ENCODE measurements at places on chromosomes 1 and 21.

GRCh38 chr1:153608089-153608682, 4.8 kb downstream of the S100A16 start:
- no peak for DNase-seq

DNA sequence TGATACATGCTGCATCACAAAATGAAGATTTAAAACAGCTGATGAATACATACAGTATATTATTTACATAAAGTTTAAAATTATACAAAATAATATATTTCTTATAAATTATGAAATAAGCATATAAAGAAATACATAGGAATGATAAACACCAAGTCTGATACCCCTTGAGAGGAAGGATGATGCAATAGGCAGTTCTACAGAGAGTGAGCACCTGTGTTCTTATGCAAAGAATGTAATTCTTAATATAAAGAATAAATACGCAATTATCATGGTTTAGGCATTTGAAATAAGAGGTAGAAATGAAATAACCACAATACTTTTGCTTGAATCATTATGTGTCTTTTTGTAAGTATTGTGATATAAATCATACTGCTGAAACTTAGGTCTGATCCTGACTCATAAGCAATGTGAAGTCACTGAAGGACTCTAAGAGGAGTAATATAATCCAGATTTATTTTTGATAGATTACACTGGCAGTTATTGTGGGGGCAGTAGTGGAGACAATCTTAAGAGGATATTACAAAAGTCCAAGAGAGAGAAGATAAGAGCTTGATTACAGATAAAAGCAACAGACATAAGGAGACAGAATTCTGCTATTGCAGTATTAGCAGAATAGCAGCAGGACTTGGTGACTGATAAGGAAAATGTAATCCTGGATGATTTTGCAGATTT, 39.0 kb downstream of the TTLL7 start:
- no peak for DNase-seq

DNA sequence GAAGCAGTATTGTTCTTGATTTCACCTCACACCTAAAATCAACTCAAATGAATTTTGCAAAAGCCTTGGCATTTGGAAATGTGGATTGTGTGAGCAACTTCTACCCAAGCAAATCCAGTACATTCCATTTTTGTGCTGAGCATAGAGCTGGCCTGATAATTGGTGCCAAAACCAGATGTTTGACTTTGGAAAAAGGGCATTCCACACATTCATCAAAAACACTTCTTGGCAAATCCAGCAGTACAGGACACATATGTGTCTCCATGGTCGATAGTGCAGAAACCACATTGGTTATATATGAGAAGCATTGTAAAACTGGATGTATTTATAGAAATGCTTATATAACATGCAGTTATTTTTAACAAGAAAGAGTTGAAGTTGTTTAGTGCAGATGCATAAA, 210.4 kb downstream of the KCNK2 start:
- DNase-seq, result no peak

DNA sequence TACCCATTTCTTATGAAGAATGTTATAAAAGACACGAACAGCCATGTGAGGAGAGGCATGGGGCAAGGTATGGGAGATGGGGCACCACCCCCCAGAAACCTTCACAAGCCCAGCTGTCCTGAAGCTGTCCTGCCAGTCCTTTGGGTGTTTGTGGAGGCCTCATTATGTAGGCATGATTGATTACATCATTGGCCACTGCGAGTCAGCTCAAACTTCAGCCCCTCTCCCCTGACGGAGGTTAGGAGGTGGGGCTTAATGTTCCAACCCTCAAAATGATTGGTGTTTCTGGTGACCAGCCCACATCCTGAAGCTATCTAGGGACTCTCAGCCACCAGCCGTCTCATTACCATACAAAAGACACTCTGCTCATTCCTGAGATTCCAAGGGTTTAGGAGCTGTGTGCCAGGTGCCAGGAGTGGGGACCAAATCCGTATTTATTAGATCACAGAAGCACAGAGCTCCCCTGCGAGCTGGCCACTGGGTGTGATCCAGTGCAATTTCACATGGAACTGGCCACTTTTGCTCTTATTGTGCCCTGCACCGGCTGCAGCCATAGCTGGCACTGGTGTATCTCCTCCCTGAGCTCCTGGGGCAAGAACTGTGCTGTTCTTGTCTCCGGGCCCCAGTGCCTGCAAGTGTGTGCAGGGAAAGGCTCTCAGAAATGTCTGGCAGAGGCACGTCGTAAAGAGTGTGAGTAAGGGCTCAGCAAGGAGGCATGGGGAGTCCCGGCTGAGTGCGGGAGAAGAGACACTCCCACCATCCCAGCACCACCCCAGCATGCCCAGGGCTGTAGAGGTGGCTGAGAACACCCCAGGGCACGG, 10.5 kb downstream of the KIAA1614 start:
- DNase-seq, result no peak

DNA sequence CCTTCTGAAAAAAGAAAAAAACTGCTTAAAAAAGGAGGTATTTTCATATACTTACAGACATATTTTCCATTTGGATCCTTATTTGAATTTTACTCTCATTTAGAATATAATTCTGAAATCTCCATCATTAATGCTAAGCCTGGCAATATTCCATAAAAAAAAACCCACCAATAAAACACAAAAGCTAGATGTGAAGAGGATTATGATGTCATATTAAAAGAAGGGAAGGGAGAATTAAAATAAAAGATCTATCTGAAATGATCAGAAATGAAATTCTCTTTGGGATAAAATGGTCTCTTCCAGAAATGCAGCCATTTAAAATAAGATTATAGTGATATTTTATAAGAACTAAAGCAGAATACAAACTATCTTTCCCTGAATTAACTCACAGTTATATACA, 206.7 kb upstream of the CAMK1G start:
- no peak for DNase-seq

- no peak for DNase-seq
Observed at GRCh38 chr21:42592156-42592820, 61.1 kb upstream of the PDE9A start.

DNA sequence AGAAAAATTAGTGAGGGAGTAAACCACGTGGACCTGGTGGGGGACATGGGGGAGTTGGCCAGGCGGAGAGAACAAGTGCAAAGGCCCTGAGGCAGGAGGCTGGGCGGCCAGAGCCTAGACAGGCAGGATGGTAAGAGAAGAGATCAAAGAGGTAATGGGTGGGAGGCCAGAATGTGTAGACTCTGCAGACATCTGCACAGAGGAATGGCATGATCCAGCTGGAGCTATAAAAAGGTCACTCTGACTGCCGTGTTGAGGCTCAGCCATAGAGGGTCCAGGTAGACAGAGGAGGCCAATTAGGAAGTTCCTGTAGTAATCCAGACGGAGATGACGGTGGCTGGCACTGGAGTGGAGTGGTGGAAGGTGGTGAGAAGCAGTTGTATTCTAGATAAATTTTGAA, 3.6 kb downstream of the H6PD start:
- DNase-seq, result no peak

GRCh38 chr21:45580576-45581321, 38.5 kb upstream of the SLC19A1 start:
- DNase-seq, result no peak

GRCh38 chr1:22471610-22472009, 20.0 kb downstream of the ZBTB40 start:
- DNase-seq, result no peak

DNA sequence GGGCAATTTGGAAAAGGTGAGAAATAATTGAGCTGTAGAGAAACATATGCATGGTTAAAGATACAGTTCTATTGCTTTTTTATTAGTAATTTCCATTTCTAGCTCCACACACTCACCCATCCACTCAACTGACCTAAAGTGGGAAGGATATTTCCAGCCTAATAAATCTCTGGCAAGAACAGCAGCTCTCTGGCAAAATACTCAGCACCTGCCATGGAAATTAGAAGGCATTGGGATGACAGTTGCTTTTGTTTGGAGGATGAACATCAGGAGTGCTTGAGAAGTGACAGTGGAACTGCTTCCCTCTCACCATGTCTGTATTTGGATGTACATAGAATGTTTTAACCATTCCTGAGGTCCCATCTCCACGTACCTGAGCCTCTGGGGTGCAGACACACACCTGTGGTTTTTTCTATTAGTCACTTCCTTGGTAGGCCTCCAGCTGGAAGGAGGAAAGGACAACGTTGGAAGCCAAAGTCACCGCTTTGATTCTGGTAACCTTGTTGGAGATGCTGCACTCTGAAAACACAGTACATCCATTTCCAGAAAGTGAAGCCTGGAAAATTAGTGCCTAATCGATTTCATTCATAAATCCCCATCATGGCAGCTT, 62.3 kb upstream of the RUNX1 start:
- no peak for DNase-seq

- no peak for DNase-seq
Observed at GRCh38 chr1:67636146-67636545, 48.9 kb upstream of the GADD45A start.

DNA sequence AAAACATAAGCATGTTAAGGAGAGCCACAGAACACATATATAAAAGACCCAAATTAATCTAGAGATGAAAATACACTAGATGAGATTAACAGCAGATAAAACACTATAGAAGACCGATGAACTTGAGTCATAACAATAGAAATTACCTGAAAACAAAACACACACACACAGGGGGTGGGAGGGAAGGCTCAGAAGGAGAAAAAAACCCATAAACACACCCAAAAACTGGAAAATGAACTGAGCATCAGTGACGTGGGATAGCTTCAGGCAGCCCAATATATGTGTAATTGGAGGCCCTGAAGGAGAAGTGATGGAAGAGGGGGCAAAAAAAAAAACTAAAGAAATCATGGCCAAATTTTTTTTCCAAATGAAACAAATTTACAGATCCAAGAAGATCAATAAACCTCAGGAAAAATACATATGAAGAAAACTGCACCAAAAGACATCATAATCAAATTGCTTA, 11.4 kb downstream of the ALDH9A1 start:
- no peak for DNase-seq

DNA sequence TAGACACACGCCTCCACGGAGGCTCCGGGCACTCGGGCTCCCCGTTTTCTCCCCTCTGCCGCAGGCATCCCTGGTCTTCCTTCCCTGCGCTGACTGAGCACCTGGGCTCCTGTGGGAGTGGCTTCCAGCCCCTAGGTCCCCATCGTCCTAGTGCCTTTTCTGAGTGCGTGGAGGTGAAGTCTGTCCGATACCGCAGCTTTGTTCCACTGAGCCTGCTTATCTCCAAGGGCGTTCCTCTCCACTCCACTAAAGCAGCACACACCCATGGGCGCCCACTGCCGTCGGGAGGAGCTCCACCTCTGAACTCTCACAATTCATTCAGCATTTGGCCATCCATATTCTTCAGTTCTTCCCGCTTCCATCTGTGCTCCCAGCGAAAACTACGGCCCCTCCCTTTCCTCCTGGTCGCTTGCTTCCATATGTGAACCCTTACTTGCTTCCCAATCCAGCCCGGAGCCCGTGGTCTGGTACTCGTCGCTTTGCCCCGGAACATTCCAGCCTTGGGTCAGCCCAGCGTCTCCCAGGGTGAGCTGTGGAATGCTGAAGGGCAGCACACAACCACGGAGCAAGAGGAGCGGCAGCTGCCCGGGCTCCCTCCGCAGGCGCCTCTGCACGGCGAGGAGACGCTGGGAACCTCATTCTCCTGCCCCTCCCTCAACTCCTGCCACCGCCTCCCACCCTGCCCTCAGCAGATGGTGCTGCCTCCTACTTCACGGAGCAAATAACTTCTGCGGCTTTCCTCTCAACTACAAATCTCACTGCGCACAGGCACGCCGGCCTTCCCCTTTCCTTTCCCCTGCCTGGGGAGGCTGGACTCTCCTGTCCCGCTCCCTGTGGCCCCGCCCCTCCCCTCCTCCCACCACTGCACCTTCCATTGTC, 27.5 kb downstream of the ATP8B2 start:
- DNase-seq, result no peak

DNA sequence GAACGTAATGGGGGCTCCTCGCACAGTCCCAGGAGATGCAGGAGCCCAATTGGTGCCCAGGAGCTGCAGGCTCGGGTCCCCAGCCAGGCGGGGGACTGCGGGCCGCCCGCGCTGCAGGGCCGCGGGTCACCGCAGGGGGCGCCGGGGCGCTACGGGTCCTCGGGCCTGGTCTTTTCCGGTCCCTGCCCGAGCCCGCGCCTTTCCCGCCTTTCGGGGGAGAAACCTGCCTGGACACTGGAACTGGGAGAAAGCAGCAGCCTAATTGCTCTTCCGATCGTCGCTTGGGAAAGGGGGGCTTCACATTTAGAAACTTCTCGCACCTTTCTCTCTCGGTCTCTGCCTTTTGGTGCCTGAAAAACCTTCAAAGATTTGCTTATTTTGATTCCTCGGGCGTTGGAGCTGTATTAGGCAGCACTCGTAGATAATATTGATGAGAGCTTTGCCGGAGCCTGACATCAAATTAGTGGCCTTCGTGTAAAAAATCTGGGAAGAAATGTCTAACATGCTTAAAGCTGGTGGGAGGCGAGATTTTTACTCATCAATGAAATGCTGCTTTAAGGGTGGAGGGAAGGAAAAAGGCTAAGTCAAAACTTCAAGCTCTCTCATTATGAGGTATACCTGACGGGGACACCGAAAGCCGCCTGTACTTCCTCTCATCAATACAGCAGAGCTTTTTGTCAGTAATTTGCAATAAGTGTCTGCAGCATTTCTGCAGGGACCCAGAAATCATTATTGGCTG, 12.6 kb upstream of the BARHL2 start:
- no peak for DNase-seq

GRCh38 chr1:235999259-235999925, 65.5 kb downstream of the NID1 start:
- DNase-seq, result peak; percentile 90

GRCh38 chr21:36325373-36326010, 5.5 kb downstream of the MORC3 start:
- no peak for DNase-seq

DNA sequence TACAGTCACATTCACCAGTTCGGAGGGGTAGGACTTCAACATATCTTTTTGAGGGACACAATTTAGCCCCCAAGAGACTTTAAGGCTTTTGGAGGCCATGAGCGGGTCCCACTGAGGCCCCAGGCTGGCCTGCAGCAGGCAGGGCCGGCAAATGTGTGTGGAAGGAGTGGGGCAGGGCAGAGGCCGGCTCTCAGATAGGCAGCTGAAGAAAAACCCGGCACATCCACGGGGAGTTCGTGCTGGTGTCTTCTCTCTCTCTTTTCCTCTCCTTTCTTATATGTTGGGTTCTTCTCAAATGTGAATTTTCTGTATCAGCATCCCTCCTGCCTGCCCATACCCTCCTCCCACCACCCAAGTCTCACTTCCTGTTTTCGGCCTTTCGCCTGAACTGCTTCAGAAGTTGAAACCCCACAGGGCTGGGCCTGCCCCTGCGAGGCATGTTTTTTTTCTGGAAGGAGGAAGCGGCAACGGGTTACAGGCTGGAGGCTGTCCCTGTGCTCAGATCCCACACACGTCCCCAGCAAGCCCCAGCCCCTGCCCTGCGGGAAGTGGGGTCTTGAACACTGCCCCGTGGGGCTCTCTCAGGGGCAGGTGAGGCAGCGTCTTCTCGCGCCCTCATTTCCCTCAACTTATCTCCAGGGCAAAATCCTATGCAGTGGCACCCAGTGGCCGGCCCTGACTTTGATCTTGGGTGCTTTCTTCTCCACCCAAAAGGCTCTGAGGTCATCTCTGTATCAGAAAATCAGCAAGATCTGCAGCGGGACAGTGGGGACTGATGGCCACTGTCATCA, 9.7 kb upstream of the UMODL1 start:
- DNase-seq, result no peak

- DNase-seq, result no peak
Observed at GRCh38 chr1:119440721-119441307, 25.9 kb downstream of the HSD3B2 start.
